ENCODE measurements at places on chromosomes 11 and 22.

DNA sequence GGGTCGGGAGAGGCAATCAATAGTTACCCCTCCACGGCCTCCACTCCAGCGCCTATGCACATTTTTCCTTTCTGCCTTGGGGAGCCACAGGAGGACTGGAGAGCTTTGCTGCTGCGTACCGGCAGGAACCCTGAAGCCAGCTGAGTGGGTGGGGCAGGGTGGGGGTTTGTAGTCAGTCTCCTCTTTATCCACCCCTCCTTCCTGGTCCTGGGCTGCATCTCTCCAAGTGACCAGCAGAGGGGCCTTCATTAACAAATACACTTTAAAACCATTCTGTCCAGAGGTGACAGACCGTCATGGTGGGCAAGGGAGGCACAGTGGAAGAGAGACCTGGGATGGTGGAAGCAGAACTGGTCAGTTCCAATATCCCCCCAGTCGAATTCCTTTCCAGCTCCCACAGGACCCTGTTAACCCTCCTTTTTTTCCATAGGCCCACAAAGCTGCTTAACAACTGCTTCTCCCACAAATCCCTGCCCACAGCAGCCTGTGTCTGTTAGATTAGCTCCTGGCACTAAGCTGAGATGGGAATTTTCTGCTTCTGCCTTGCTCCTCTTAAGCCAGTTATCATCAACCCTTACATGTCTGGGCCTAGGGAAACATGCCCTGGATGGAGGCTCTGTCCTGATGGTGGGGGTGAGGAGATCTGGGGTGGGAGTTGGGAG lies 3.9 kb upstream of the ABCG4 start:
- no peaks in the 10 kb centered on the region for H3K4me1 ChIP-seq
- DNase-seq = no peak
- H3K4me3 ChIP-seq = no peak overlapping the region
- H3K36me3 ChIP-seq = no peaks in the 10 kb centered on the region
- H3K27ac ChIP-seq = no peak overlapping the region

GRCh38 chr11:295351-296170 lies 3.8 kb downstream of the IFITM5 start:
- no peaks in the 10 kb centered on the region for H3K4me1 ChIP-seq
- no peaks in the 10 kb centered on the region for H3K36me3 ChIP-seq
- DNase-seq = peak; percentile 59
- H3K27ac ChIP-seq = no peak overlapping the region

DNA sequence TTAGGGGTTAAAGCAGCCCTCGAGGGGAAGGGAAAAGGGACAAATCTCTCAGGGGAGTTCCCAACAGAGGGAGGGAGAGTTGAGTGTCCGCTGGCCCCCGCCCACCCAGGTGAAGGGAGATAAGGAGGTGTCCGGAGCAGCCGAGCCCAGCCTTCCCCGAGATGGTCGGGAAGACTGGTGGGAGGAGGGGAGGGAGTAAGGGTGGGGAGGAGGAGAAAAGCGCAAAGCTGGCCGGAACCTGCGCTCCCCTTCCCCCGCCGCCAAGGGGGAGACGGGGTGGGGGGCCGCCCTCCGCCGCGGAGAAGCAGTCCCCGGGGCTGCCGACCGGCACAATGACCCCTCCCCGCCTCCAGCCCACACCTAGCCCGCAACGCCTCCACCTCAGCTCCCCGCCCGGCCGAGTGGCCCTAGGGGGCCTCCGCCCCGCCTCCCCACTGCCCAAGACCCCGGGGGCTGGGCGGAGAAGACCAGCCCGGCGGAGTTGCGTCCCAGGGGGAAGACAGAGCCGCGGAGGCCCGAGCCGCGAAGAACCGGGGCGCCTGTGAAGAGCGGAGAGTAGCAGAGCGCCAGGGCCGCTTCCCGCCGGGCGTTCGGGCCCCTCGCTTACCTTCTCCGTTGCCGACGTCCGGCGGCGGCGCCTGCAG lies 479 bp downstream of the RSF1 start:
- H3K4me1 ChIP-seq = peaks cover 61% of the 10 kb centered on the region
- H3K27me3 ChIP-seq = no peaks in the 10 kb centered on the region

DNA sequence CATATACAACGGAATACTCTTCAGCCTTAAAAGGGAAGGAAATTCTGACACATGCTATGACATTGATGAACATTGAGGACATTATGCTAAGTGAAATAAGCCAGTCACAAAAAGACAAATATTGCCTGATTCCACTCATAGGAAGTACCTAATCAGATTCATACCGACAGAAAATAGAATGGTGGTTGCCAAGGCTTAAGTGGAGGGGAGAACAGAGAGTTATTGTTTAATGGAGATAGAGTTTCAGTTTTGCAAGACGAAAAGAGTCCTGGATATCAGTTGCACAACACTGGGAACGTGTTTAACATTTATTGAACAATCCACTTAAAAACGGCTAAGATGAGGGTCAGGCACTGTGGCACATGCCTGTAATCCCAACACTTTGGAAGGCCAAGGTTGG lies 45.6 kb upstream of the HIPK3 start:
- H3K27ac ChIP-seq = no peak overlapping the region
- H3K36me3 ChIP-seq = no peaks in the 10 kb centered on the region
- no peak overlapping the region for H3K4me3 ChIP-seq
- H3K4me1 ChIP-seq = no peaks in the 10 kb centered on the region

- peak overlapping the region; percentile 29 for H3K27ac ChIP-seq
- no peak overlapping the region for H3K4me3 ChIP-seq
- H3K4me1 ChIP-seq = no peaks in the 10 kb centered on the region
Observed at GRCh38 chr11:70111269-70112016, 33.3 kb downstream of the ANO1 start.

GRCh38 chr22:30228509-30229359 lies 17.8 kb downstream of the LIF start:
- H3K27me3 ChIP-seq = no peaks in the 10 kb centered on the region
- no peak overlapping the region for H3K4me3 ChIP-seq
- no peak for DNase-seq

- peak overlapping the region; percentile 57 for H3K27ac ChIP-seq
- no peak for DNase-seq
- H3K4me3 ChIP-seq = no peak overlapping the region
- no peaks in the 10 kb centered on the region for H3K36me3 ChIP-seq
Observed at GRCh38 chr11:63870351-63871140, 31.6 kb downstream of the MARK2 start.

GRCh38 chr11:85347291-85347690 lies 279.9 kb downstream of the DLG2 start:
- no peaks in the 10 kb centered on the region for H3K36me3 ChIP-seq
- no peak overlapping the region for H3K4me3 ChIP-seq
- no peaks in the 10 kb centered on the region for H3K4me1 ChIP-seq
- no peak overlapping the region for H3K27ac ChIP-seq

DNA sequence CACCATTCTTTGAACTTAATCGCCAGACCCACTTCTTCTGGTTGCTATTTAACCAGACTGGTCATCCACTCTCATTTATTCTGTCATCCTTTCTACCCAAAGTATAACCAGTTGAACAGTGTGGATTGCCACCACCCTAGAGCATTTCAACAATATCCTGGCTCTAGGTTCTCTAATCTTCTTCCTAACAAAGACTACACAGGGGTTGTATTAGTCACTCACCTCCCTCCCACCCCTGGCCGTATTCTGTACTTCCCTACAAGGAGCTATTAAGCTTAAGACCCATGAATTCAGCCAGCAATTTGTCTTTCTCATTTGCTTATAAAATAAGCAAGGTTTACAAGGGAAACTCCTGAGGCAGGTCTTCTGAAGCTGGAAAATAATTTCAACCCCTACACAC lies 46.9 kb upstream of the CEP126 start:
- H3K27ac ChIP-seq = no peak overlapping the region
- DNase-seq = no peak
- H3K4me1 ChIP-seq = no peaks in the 10 kb centered on the region
- H3K36me3 ChIP-seq = no peaks in the 10 kb centered on the region
- no peaks in the 10 kb centered on the region for H3K27me3 ChIP-seq
- no peak overlapping the region for H3K4me3 ChIP-seq

GRCh38 chr11:115462004-115462541 lies 42.1 kb downstream of the CADM1 start:
- no peak for DNase-seq
- H3K27me3 ChIP-seq = no peaks in the 10 kb centered on the region
- H3K4me1 ChIP-seq = no peaks in the 10 kb centered on the region
- H3K27ac ChIP-seq = no peak overlapping the region
- no peak overlapping the region for H3K4me3 ChIP-seq

GRCh38 chr11:132343445-132344175 lies 973.2 kb downstream of the NTM start:
- H3K4me3 ChIP-seq = no peak overlapping the region
- no peaks in the 10 kb centered on the region for H3K36me3 ChIP-seq
- no peak for DNase-seq
- no peaks in the 10 kb centered on the region for H3K27me3 ChIP-seq
- H3K4me1 ChIP-seq = no peaks in the 10 kb centered on the region

- H3K27me3 ChIP-seq = peaks cover 30% of the 10 kb centered on the region
- H3K4me3 ChIP-seq = no peak overlapping the region
- no peaks in the 10 kb centered on the region for H3K4me1 ChIP-seq
- H3K36me3 ChIP-seq = no peaks in the 10 kb centered on the region
- DNase-seq = no peak
Observed at GRCh38 chr22:36613958-36614357, 85.0 kb upstream of the EIF3D start.

DNA sequence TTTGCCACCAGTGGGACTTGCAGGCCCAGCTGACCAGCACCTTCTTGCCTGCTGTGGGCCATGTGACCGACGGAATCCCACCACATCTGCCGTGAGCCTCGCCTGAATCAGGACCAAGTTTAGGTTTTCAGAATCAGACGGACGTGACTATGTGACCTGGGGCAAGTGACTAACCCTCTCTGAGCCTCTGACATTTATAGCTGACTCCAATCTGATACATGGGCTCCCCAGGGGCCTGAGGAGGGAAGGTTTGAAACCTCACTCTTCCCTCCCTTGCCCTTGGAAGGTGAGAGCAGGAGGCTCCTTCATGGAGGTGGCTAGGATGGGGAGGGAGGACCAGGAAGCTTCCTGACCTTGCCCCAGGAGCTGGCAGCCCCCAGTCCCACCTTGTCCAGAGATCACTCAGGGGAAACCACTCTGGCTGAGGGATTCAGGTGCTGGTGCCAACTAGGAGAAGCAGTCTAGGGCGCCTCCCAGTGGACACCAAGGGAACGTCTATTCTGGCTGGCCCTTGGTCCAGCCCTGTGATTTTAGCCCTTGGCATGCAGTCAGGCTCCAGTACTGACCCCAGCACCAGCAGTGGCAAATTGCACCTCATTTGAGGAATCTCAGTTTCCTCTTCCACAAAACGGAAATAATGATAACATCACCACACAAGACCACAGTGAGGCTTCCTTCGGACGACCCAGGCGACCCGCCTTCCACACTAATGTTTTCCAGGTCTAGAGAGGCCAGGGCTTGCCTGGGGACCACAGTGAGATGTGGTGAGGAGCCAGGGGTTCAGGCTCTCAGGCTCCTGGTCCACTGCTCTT lies 47.2 kb upstream of the SYT7 start:
- no peak overlapping the region for H3K27ac ChIP-seq
- DNase-seq = peak; percentile 85
- H3K4me1 ChIP-seq = no peaks in the 10 kb centered on the region
- no peak overlapping the region for H3K4me3 ChIP-seq

DNA sequence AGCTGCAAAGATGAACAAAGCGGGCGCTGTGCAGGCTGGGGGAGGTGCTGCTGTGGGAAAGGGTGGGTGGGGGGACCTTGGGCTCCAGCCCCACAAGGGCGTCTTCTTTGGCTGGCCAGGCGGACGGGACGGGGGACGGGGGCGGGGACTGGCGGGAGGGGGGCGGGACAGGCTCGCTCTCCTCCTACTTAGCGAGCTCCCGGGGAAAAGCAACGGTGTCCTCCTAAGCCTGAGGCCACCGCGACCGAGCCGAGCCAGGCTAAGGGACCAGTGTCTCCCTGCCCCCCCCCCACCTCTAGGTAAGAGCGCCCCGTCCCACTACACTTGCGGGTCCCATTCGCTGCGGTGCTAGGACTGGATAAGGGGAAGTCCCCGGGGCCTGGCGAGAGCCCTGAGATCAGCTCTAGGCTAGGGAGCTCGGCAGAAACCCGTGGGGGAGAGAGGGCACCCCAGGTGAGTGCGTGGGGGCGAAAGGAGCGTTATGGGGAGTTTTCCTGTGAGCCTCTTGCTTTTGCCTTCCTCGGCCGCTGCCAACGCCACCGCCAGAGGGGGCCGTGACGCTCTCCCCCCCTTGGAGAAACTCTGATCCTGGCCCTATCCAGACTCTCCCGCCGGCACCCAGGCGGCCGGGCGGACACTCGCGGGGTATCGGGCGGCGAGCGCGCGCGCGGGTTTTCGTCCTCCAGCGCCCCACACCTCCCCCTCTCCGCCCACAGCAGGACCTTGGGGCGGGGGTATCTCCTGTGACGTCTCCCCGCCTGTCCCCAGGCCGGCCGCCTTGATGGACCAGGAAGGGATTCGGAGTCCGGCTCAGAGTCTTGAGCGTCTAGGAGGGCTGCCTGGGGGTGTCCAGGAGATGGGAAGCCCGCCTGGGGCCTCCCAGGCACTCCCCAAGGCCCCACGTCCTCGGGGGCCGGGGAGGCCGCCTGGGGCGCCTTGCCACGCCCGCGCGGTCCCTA lies at the start of gene PHLDB1:
Gene PHLDB1 (plus strand): TSS at position 215 of the 959 bp plus-strand sequence. CDS start 6,222 bp downstream, outside the sequence.
- H3K4me3 ChIP-seq = peak within 1 kb of the TSS; percentile 75
- peak within 1 kb of the TSS; percentile 97 for H3K27ac ChIP-seq
- peaks cover 3% of the 10 kb centered on the region for H3K36me3 ChIP-seq
- no peaks in the 10 kb centered on the region for H3K4me1 ChIP-seq

GRCh38 chr22:49553076-49553475 lies 274.6 kb downstream of the BRD1 start:
- H3K27ac ChIP-seq = no peak overlapping the region
- H3K4me3 ChIP-seq = no peak overlapping the region
- no peaks in the 10 kb centered on the region for H3K36me3 ChIP-seq
- no peaks in the 10 kb centered on the region for H3K4me1 ChIP-seq
- H3K27me3 ChIP-seq = peaks cover 4% of the 10 kb centered on the region

DNA sequence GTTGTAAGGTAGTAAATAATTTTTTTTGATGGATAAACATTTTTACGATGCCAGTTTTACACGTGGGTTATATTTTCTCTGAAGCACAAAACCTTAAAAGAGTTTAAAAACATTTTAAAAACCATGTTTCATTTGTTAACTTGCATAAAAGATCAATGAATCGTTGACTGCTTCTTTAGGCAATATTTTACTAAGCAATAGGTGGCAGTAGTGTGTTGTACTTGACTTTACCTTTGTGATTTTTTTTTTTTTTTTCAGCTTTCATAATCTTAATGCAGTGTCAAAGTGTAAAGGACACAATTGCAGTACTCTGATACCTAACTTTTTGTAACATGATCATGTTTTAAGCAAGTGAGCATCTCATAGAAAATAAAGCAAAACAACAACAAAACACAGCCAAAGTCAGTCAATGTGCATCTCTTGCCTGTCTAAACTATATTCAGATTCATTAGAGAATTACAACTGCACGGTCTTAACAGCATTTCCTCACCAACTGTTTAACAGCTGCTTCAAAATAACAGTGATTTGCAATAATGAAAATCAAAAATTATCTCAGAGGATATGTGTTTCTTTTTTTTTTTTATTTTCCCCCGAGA lies 27.7 kb downstream of the DNAJC24 start:
- no peak overlapping the region for H3K27ac ChIP-seq
- no peak overlapping the region for H3K4me3 ChIP-seq
- no peaks in the 10 kb centered on the region for H3K4me1 ChIP-seq
- no peaks in the 10 kb centered on the region for H3K36me3 ChIP-seq

DNA sequence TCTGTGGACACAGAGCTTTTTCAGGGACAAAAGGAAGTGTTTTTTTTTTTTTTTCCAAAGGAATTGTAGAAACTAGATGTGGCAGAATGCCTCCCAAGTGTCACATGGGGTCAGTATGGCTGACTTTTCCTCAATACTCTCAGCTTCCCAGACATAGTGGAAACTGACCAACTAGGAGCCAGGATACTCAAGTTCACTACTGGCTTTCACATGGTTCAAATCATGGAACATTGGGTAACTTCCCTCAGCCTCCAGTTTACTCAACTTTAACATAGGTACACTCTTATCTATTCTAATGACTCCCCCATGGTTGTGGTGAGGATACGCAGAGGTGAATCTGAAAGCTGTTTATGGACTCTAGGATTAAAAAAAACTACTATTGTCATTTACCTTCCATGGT lies 1.4 kb downstream of the SLC5A1 start:
- H3K4me3 ChIP-seq = no peak overlapping the region
- H3K27me3 ChIP-seq = peaks cover 33% of the 10 kb centered on the region
- H3K36me3 ChIP-seq = no peaks in the 10 kb centered on the region
- no peak overlapping the region for H3K27ac ChIP-seq

All from sigmoid colon (tissue), 7 donors.